Breast epithelium (tissue), 4 donors: ENCODE measurements at places on chromosomes 2 and 18.

DNA sequence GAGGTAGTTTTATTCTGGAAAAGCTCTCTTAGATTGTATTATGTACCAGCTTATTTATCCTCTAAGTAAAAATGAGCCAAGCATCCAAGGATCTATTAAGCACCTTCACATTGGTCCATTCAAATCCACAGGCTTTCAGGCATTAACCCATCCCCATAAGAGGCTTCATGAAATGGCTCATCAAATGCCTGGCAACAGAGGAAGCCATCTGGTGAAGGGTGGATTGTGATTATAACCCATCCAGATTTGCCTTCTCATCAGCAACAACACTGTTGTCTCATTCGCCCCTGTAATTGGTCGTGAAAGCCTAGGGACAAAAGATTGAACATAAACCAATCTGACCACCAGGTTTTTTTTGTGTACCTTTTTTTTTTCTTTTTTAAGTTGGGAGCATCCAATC is 134.3 kb upstream of the TACR1 start:
- DNase-seq, result no peak

DNA sequence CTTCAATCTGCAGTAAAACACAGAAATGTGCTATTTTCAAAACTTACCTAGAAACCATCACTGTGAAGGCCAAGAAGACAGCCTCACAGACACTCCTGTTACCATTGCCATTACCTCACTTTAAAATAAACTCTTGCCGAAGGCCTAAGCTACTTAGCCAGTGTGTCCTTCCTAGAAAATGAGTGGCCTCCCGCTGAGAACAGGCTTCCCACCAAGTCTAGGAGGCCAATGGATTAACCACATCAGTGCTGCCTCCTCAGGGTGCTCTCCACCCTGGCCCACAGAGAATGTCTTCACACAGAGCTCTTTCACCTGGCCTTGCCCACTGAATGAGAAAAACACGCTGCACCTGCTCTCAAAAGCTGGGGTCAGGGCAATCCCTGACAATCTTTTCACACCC is 47.5 kb downstream of the L3MBTL4 start:
- no peak for DNase-seq

DNA sequence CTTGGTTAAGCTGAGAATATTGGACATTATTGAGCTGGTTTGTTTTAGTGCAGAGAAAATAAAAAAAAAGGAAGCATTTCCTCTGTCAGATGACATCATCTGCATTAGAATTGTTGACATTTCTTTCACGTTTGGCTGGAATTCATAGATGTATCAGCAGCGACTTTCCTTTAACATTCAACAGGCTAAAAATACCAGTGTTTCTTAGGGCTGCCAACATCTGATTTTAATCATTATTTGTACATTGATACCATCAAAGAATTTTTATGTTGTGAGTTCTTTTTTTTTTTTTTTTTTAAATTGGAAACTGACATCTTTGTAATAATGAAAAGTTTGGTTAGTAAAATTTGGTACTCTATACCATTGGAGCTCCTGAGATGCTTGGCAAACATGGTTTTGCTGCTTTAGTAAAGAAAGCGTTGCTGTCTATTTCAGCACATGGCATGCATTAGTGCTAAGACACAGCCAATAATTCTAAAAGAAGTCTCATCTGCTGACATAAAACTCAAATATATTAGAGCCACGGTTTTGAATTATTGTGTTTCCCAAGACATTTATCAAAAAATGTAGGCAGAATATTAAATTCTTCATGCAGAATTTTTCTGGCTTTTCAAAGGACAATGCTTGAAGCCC is 33.6 kb downstream of the GTF2A1L start:
- DNase-seq, result no peak

GRCh38 chr18:12946549-12947284 is 1.1 kb upstream of the SEH1L start:
- DNase-seq, result peak; percentile 35

DNA sequence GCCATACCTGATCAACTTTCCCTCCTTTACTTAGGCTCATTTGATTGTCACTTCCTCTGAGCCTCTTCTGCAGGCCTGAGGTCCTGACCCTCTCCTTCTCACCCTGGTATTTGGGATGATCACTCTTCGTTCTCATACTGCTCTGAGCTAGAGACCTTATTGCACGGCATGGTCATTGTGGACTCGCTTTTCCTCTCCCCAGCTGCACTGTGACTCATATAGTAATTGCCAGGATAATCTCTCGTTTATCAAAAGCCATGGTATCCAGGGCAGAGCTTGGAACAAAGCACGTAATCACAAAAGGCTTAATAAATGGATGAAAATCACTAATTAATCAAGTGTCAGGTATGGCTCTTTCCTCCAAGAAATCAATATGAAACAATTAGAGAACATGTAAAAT is 40.9 kb upstream of the TRIB2 start:
- DNase-seq, result no peak

DNA sequence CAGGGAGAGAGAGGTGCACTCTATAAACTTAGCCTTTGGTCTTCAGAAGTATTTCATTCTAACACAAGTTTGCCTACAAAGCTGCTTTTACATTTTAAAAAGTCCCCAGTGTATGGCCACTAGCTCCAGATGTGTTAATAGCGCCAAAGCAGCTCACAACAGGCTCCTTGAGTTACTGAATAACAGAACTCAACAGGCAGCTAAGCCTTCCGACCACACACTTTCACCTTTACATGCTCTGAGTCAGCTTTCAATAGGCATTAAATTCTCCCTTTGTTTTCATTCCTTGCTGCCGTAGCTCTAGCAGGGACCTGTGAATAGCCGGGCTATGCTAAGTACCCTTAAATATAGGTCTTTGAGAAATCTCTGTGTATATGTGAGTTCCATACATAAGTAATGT is 262.8 kb upstream of the PARD3B start:
- DNase-seq, result no peak

- DNase-seq, result peak; percentile 93
Observed at GRCh38 chr2:67846370-67847070, 216.3 kb downstream of the C1D start.

- DNase-seq, result no peak
Observed at GRCh38 chr2:58434692-58435091, 193.6 kb upstream of the FANCL start.

- DNase-seq, result no peak
Observed at GRCh38 chr2:17620280-17620679, 79.8 kb downstream of the VSNL1 start.

DNA sequence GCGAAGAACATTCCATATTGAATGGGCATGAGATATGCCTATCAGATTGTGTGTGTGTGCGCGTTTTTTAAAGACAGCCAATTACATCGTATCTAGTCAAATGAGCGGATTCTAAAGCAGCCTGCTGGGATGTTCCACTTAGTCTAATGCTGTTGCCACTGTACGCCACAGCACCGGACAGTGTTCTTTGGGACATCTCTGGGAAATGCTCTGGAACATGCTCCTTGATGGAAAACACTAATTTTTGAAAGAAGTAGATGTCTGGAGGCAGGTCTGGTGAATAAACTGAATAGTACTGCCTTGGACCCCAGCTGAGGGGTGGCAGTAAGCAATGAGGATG is 3.6 kb upstream of the TMEM150A start:
- DNase-seq, result no peak

- no peak for DNase-seq
Observed at GRCh38 chr2:23492337-23492675, 107.3 kb downstream of the KLHL29 start.

GRCh38 chr2:28676152-28676835 is 75.3 kb upstream of the PPP1CB start:
- DNase-seq, result no peak

DNA sequence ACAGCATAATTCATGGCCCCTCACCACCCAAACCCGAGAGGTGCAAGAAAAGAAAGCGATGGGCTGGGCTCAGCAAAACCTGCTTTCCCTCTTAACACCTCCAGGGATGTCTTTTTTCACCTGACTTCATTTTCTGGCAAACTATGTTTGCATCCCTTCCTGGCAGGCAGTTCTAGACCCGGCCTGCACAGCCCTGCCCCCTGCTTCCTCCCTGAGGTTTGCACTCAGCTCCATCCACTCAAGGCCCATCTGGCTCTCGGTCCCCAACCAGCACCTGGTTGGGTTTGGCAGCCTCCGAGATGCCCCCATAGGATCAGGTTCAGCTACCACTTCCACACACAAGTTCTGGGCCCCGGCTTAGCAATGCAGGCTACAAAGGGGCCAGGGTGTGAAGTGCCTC is 185.7 kb downstream of the SMAD7 start:
- DNase-seq, result no peak
